ENCODE measurements at places on chromosomes 1 and 21. TPM values are rescaled to one million over a fixed set of nuclear protein-coding genes. Genes with fewer than 3 reads are reported as not detected.

The OR2T2 gene
- not detected for total RNA-seq

DNA sequence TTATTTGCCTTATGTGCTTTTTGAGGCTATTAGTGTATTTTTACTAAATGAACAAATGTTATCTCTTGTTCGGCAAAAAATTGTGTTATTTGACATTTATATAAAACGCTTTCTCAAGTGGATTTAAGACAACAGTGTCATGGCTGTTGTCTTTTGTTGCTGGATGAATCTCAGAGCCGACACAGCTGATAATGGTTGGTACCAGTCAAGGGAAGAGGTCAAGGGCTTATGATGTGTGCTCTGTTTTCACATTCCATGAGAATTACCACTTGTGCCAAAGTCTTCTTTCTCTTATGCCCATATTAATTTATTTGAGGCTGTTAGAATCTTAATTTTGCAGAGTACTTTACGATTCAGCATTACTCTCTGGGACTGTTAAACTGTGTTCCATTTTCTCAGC, 17.9 kb upstream of the CD101 start:
- DNase-seq = no peak

- DNase-seq = no peak
These were observed 34.8 kb downstream of the WDR4 start for GRCh38 chr21:42844411-42845113.

GRCh38 chr21:39638281-39638680, 25.5 kb downstream of the B3GALT5 start:
- DNase-seq = no peak

DNA sequence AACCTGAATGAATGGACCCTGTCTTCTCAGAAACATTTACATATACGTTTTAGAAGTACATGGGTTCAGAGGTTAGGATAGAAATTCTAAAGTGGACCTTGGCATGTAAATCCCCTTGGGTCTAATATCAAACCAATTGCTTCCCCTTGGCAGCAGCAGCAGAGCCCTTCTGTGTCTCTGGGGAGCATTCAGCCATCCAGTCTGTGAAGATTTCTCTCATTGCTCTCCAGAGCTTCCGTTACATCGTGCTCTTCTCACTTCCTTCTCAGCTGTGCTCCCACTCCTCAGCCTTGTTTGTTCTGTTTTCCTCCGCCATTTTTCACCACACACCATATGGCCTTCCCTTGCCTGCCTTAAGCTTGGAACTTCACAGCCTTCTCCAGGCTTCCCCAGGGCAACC, 61.5 kb upstream of the ATP1B1 start:
- no peak for DNase-seq

GRCh38 chr1:6587261-6588005, 7.6 kb downstream of the ZBTB48 start:
- DNase-seq = no peak

DNA sequence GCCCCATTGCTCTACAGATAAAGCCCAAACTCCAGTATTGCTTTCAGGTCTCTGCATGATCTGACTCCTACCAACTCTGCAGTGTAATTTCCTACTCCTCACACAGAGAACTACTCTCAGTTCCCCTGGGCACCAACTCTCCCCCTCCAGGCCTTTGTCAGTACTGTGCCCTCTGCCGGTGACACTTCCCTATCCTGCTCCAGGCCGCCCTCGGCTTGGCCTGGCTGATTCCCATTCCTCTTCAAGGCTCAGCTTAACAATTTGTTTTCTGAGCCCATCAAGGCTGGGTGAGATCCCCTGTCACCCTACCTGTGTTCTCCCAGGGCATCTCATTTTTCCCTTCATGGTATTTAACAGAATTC, 2.6 kb downstream of the SLAMF8 start:
- DNase-seq = no peak

- DNase-seq = no peak
These were observed 17.0 kb upstream of the OLFML2B start for GRCh38 chr1:162040657-162041056.
